Activated gamma-delta T cell treated with Interleukin-2 at 50 U/mL for 16 hours (primary cell): ENCODE measurements at places on chromosomes 6 and 20.

DNA sequence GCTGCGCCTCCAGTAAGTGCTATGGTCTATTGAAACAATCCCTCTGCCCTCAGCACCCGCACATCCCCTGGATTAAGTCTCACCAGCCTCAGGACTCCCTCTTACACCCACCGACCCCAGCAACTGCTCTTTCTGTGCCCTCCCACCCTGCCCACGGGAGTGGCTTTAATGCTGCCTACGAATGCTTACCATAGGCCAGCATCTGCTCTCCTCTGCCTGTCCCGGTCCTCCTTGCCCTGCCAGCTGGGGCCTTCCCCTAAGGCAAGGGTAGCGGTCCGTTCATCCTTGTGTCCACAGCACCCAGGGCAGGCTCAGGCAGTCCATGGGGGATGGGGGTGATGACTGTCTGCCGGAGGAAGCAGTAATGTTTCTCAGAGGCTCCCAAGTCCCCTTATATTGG lies 4.1 kb downstream of the EBF4 start:
- no peak for DNase-seq

- DNase-seq = no peak
Measured at GRCh38 chr20:12555369-12555768, 453.4 kb upstream of the SPTLC3 start.

DNA sequence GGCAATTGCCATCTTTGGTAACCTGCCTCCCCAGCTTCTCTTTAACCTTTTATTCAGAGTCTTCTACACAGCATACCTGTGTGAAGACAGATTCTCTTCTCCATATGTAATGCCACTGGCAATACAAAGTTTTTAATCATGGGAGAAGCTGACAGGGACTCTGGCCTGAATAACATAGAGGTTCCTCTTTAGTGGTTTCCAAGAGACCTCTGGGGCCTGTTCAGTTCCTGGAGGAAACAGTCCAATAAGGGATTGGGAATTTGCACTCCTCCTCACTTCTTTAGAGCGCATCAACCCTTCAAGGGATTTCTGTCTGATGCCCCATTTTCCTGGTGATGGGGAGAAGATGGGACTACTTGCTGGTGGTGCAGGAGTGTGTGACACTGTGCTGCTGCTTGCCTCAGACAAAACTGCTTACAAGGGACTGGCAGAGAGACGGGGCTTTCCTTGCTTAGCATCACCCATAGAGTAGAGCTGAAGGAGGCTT lies 1.4 kb downstream of the RIMS1 start:
- DNase-seq = no peak

DNA sequence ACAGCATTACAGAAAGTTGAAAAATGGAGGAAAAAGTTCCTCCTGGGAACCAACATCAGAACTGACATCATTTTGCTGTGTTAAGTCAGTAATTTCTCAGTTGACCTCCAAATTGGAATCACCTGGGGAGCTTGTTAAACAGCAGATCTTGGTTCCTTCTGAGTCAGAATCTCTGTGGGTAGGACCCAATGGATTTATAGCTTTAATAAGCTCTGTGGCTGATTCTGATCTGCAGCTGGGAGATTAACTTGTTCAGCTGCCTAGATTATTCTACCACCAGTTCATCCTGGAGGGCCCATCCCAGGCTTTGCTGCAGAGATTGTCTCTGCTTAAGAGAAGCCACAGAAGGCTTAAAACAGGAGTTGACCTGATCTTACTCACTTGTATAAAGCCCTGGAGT lies 90.7 kb upstream of the POPDC3 start:
- no peak for DNase-seq

DNA sequence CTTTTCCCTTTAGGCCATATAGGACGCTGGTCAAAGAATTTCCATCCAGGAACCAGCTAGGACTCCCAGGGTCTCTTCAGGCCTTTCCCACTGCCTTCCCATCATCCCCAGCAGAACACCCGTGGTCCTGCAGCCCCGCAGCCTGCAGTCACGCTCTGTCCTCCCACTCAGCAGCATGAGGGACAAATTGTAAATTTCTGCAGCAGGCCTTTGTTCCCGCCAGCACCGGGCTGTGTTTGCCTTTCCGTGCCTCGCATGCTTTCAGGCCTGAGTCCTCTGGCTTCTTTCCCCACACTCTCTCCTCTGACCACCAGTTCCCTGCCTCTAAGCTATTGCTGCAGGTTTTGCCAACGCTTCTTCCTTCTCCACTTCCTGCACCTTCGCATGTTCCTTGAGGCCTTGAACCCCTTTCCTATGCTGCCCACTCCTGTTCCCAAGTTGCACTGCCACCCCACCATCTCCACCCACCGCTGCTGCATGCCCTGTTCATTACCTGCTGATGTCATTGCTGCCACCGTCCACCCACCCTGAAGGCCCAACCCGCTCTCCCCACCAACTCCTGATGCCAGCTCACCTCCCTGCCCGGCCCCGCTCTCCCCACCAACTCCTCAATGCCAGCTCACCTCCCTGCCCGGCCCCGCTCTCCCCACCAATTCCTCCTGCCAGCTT lies 49.8 kb downstream of the RNASET2 start:
- no peak for DNase-seq

GRCh38 chr6:319177-320131 lies 27.2 kb downstream of the DUSP22 start:
- DNase-seq = no peak

DNA sequence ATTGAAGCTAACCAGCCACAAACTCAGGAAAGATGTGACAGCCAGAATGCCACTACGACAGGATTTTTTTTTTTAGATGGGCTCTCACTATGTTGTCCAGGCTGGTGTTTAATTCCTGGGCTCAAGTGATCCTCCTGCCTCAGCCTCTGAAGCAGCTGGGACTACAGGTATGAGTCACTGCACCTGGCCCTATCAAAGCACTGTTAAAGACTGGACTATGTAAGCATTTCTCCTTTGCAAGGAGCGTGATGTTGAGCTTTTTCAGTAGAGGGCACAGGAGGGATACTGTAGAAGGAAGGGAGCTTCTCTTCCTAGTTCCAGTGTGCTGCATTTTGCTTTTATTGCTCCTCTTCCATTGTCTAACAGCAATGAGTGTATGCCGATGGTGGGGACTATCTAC lies 35.8 kb downstream of the ZBTB9 start:
- DNase-seq = no peak

- no peak for DNase-seq
Measured at GRCh38 chr6:713351-713750, 20.4 kb upstream of the EXOC2 start.

DNA sequence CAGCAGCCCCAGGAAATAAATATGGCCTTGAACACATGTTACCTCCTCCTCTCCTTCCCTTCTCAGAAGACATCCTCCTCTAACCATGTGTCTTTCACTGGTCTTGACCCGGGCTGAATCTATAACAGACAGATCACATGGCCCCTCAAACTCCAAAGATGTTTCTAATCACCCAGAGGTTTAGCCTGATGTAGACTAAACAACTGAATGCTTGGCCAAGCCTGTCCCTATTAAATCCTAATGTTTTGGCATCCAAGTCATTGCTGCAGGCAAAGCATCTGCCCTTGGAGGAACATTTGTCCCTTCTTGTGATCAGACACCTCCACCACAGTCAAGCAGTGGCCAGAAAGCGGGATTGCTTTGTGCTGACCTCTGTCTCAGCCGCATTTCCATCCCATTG lies 65.5 kb downstream of the ANKRD60 start:
- no peak for DNase-seq

DNA sequence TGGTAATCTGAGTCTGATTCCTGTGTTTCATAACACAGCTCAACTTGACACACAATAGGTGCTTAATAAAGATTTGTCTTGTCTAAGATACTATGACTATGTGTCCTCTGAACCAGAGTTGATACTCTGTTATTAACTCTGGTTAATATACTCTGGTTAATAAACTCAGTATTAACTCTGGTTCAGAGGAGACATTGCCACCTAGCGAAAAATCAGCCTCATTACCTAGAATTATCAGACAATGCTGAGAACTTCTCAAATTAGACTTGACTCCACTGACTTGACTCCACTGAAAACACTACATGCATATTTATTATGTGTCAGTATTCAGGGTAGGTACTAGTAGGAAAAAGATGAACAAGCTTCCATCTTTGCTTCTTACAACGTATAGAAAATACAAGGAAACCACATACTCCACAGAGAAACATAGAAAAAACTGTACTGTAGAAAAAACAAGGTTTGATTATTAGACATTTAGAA lies 73.9 kb downstream of the AHI1 start:
- DNase-seq = no peak

DNA sequence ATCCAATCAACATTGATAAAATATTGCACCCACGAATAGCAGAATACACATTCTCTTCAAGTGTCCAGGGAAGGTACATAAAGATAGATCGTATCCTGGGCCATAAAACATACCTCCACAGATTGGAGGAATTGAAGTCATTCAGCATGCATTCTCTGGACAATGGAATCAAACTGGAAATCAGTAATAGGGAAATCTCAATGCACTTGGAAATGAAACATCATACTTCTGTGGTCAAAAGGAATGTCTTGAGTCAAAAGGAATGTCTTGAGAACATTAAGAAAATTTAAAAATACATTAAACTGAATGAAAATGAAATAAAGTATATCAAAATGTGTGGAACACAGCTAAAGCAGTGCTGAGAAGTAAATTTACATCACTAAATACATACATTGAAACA lies 138.8 kb downstream of the TFAP2A start:
- DNase-seq = no peak

DNA sequence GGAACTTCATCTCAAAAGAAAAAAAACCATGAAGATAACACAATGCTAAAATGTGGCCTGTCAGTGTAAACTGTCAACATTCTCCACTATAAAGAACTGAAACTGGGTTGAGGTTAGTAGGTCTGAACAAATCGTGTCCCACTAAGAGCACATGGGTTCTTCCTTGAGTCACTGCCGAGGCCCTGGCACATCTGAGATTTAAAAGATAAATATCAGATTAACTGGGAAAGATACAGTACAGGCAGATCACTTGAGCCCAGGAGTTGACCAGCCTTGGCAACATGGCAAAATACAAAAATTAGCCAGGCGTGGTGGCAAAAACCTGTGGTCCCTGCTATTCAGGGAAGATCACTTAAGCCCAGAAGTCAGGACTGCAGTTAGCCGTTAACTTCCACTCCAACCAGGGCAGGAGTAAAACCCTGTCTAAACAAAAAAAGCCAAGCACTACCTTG lies 5.6 kb downstream of the EEF1A1 start:
- no peak for DNase-seq

DNA sequence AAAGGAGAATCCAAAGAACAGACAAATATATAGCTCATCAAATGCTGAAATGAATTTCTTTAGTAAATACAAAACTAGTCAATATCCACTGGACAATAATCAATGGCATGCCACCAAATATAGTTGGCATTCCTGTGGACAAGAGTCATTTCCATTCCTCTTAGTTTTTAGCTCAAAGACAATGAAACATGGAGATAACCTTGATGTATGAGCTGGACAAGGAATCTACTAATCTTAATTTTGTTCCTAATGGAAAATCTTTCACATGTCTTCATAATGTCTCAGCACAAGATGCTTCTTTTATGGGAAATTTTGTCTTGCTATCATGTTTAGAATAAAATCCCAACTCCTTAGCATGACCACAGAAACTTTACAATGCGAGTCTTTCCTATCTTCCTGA lies 87.8 kb downstream of the PFDN4 start:
- no peak for DNase-seq

DNA sequence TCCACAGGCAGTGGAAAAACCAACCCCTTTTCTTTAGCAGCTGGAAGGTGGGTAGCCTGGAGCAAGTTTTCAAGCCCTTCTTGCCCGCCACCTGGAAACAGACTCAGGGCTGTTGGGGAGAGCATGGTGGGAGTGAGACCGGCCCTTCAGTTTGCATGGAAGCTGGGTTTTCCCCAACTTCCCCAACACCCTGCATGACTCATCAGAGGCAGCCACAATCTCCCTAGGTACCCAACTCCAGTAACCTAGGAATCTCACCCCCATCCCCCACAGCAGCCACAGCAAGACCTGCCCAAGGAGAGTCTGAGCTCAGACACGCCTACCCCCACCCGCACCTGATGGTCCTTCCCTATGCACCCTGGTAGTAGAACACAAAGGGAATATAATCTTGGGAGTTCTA lies 86.3 kb upstream of the IRAK1BP1 start:
- DNase-seq = no peak

DNA sequence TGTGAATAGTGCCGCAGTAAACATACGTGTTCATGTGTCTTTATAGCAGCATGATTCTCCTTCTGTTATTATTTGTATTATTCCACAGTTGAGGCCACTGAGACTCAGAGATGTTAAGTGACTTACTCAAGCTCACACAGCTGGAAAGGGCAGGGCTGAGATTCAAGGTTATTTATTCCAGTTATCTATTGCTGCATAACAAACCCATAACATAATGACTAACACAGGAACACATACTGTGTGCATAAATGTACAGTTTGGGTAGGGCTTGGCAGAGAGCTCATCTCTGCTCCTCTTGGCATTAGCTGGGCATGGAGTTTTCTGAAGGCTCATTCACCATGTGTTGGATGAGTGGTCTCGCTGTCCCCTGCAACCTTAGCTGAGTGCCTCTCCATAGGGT lies 68.8 kb downstream of the STK35 start:
- DNase-seq = no peak

DNA sequence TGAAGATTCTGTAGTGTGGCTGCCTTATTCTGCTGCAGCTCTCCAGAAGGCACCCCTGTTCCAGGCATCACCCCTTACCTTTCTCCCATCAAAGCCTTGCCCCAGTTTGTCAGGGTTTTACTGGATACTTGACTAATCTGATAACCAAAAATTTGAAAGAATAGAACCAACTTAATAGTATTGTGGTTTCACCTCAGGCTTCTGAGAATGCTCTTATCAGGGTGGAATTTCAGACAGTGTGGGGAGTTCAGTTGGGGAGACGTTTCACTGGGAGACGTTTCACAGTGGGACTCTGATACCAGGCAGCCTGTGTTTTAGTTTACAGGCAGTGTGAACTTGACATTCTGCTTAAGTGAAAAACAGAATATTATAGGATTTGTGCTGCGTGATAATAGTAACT lies 50.5 kb downstream of the SCAND1 start:
- no peak for DNase-seq

DNA sequence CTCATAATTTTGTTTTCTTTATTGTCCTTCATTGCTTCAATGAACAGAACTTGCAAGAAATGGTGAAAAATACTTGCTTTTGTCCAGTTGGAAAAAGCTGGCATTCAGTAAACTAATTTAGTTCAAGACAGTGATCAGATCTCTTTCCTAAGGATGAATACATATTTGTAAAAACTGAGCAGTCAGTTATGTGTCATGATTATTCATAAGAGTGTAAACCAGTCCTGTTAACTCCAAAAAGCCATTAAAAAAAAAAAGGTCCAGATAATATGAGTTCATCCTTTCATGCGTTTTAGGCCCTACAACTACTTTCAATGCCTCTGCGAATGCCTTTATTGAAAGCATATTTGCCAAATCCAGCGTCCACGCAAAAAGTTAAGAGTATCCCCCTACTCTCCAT lies 609 bp downstream of the PGM3 start:
- DNase-seq = no peak

DNA sequence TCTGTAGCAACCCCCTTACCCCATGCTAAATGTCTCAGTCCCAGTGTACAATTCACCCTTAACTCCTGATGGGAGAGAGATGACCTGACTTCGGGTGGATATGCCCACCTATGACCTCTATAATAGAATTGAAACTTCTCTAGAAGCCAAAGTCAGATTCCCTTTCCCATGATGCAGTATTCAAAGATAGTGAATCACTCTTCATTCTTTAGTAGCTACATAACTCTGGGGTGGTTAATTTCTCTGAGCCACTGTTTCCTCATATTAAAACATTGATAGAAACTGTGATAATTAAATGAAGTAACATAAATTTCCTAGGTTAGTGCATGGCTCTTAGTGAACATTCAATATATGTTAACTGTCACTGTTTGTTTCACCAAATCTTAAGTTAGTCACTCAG lies 500.4 kb downstream of the COL12A1 start:
- DNase-seq = no peak
